ENCODE measurements at places on chromosomes 5 and 9.
A peak's percentile ranks its signal among the peaks of the same experiment; 100 is the strongest.

- DNase-seq = no peak
Measured at GRCh38 chr5:97400537-97400936, 217.5 kb upstream of the RIOK2 start.

DNA sequence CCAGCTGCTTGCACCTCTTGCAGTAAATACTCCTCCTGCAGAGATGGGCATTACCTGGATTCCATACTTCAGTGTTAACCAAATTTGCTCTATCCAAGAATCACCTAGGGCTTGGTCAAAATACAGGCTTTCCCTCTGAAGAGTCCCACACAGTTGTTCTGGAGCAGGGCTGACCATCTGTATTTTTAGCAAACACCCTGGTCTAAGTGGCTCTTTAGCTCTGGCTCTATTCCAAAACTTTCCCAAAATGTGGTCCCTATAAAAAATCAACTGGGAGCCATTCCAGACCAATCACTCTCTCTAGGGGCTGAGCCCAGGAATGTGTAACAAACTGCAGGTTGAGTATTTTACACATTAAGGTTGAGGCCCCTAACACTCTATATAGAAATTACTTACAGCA lies 153.7 kb downstream of the SPOCK1 start:
- DNase-seq = no peak

GRCh38 chr5:111720333-111720890 lies 36.6 kb downstream of the NREP start:
- DNase-seq = no peak

DNA sequence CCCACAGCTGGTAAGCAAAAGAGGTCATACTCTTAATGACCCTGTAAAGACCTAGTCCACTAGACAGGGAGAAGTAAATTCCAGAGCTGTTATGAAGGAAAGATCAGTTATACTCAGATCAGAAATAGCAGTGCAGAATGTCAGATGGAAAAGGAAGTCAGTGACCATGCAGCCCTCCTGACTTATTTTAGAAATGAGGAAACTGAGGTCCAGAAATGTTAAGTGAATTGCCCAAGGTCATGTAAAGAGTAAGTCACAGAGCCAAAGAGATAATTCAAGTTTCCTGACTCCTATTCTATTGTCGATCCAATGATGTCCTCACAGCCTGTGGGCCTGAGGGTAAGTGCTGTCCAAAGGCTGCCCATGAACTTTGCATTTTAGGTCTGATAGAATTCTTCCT lies 214.9 kb upstream of the IL12B start:
- no peak for DNase-seq

DNA sequence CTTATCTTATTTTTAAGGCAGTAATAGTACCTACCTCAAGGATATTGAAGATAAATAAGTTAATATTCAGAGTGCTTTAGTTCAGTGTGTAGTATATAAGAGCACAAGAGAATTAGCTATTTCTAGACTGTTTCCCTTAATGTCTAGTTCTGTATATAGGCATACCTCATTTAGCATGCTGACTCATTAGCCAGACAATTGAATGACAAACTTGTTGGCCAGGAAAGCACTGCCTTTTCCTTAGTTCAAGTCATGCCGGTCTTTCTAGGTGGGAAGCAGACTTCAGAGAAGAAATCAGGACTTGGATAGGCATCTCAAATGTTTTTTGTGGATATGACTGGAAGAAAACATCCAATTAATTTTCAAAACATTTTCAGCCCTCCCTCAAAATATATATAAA lies 3.2 kb upstream of the FBXO4 start:
- DNase-seq = peak; percentile 22

GRCh38 chr9:27497883-27498417 lies 26.1 kb upstream of the IFNK start:
- no peak for DNase-seq

GRCh38 chr5:1523480-1523792 lies 324 bp downstream of the LPCAT1 start:
- DNase-seq = no peak

DNA sequence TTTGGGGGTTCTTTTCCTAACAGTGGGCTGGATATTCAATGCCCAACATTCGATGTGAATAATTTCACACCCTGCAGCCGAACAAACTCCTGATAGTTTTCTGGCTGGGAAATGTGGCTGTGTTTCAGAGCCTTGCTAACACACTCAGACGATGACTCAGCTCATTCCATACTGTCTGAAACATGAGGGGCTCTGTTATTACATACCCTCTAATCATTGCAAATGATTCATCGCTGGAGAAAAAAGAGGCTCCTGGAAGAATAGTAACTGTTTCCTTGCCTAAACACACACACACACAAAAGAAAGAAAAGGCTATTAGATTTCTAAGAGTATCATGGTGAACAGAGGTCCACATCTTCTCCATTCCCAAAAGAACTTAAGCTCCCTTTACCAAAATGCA lies 75.8 kb downstream of the OXCT1 start:
- peak; percentile 98 for DNase-seq

DNA sequence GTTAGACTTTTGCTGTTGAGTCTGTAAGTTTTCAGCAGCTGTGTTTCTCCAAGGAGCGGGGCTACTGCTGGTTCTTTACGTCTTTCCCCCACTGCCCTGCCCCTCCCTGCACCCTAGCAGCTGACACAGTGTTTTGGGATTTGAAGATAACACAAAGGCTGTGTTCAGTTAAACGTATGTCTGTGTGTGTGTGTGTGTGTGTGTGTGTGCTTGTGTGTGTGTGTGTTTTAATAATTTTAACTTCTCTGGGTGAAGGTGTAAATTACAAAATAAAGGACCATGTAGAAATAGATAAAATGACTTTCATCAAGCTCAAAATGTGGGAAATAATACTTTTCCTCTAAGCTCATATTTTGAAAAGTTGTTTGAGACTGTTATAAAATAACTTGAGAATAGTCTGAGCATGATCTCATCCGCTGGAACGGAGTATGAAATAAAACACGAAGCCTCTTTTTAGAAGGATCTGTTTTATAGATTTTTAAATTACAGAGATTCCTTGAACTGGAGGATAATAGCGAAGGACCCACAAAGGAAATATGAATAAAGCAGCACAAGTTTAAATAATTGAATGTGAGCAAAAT lies 10.9 kb downstream of the ABL1 start:
- peak; percentile 88 for DNase-seq

- peak; percentile 54 for DNase-seq
Measured at GRCh38 chr5:73815631-73816030, 189.6 kb downstream of the ARHGEF28 start.

DNA sequence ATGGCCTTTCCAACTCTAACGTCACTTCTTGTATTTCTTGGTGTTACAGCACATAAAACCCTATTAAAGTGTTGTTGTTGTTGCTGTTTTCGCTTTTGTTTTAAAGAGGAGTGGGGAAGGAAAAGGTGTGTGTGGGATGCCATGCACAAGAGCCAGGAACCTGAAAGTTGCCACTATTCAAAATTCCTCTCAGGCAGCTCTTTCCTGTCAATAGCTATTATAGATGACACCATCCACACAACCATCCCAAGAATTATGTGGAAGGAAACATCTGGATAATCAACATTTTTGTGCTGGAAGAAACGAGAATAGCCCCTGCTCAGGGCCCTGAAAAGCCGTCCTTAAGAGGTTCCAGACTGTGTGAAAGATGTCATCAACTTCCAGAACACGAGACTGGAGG lies 79.3 kb downstream of the SHB start:
- no peak for DNase-seq

DNA sequence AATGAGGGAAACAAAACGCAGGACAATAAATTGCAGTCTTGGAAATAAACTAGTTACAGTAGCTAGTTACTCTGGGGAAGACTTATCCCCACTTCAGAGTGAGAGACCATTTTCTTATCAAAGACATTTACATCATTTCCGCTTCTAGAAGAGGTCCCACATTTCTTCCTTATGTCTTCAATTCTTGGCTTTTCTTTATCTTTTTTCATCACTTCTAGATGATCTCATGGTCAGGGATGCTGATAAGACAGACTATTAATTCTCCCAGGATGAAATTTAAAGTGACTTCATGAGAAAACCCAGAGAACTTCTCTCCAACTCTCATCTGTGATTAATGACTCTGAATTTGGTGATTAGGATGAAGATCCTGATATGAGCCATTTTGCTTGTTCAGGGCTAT lies 229.1 kb downstream of the MTRR start:
- DNase-seq = peak; percentile 14

GRCh38 chr5:122457178-122457826 lies 145.3 kb downstream of the SNCAIP start:
- no peak for DNase-seq

DNA sequence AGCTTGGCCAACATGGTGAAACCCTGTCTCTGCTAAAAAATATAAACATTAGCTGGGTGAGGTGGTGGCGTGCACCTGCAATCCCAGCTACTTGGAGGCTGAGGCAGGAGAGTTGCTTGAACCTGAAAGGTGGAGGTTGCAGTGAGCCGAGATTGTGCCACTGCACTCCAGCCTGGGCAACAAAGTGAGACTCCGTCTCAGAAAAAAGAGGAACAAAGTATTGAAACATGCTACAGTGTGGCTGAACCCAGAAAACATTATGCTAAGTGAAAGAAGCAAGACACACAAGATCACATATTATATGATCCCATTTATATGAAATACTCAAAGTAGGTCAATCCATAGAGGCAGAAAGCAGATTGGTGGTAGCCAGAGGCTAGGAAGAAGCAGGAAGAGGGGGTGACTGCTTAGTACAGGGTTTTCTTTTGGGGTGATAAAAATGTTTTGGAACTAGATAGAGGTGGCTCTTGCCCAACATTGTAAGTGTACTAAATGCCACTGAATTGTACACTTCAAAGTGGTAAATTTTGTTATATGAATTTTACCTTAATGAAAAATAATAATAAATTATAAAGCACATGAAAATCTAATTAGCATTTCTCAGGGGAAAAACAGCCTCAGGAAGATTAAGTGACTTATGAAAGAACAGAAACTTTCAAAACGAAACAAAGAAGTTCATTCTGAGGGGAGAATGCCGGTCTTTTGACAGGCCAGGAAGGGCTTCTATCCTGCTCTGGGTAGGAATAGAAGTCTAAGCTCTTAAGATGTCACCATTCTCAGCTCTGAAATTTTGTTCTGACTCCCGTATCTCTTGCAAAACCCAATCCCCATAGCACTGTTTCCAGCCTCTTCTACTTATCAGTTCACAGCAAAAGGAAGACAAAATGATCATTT lies 161.1 kb upstream of the TBCA start:
- no peak for DNase-seq

GRCh38 chr5:149610589-149611255 lies 29.4 kb downstream of the ARHGEF37 start:
- DNase-seq = no peak

DNA sequence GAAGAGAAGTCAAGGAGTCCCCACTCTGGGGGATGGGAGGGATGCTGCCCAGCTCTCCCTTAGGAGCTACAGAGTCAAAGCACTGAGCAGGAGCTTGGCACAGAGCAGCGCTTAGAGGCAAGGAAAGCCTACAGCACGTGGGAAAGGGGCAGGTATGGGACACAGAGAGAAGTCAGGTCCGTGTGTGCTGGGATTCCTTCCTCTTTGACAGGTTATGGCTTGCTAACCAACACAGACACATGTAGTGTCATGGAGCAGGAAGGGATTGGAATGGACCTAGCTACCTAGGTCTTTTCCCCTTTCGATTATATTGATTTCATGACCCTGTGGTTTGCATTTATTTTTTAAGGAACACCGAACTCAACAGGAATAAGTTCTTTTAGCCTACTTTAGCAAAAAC lies 208.5 kb upstream of the TUT7 start:
- no peak for DNase-seq

- DNase-seq = peak; percentile 70
Measured at GRCh38 chr5:32865475-32865874, 154.4 kb downstream of the NPR3 start.

GRCh38 chr5:91252916-91253315 lies 130.2 kb downstream of the ARRDC3 start:
- DNase-seq = no peak

- DNase-seq = peak; percentile 46
Measured at GRCh38 chr5:134561871-134562296, 36.4 kb downstream of the JADE2 start.

GRCh38 chr5:152058267-152058666 lies 133.6 kb upstream of the GLRA1 start:
- DNase-seq = no peak

DNA sequence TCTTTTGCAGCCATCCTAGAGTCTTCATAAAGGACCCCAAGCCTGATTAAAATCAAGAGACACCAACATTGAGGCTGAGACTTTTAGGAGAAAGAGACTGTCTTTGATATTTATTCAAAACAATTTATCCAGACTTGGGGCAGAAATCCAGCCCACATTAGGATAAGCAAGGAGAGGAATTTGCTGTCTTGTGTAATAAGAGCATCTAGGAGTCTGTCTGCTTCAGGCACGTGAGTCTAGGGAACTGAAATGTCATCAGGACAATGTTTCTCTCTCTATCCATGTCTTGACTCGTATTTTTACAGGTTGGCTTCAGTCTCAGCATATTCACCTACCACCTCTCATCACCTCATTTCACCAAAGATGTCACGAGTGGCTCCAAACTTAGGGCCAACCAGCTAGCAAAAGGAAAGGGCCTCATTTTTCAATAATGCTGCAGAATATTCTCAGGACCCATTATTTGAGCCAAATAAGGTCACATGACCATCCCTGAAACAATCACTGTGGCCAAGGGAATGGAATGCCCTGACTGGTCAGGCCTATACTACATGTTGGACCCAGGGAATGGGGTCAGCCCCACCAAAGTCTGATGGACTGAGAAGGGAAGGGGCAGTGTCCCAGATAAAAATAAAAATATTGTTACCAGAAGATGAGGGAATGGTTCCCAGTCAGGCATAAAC lies 70.3 kb upstream of the SAP30L start:
- peak; percentile 21 for DNase-seq

- DNase-seq = peak; percentile 21
Measured at GRCh38 chr5:131745703-131746102, 51.1 kb downstream of the FNIP1 start.

DNA sequence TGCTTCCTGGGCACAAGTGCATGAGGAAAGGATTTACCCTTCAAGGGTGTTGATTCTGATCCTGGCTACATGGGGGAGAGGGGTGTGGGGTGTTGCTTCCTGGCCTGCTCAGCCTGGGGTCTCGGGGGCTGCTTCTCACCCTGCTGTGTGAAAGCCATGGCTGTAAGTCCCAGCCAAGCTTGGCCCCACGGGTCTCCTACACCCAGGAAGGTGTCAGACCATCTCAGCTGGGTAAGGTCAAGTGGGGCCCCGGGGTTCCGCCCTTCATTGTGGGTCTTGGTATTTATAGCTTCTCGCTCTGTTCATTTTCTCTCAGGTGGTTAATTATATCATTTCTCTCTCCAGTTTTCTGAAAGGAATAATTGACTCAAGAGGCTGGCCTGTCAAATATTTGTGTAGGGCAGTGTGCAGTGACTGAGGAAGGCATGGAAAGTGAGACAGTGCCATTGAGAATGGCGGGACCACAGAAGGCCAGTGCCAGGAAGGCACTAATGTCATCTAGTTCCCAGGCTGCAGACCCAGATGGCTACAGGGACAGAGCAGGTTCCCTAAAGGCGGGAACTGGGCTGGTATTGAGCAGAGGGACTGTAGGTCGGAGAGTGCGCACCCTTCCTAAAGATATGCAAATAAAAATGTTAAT lies 126.0 kb downstream of the FOXD1 start:
- DNase-seq = no peak

GRCh38 chr9:124574534-124575375 lies 67.6 kb upstream of the NR5A1 start:
- DNase-seq = peak; percentile 28

GRCh38 chr9:83622433-83622938 lies 457 bp upstream of the IDNK start:
- no peak for DNase-seq

All from fibroblast of skin of scalp (primary cell).